ENCODE measurements at places on chromosomes 11 and 22.

- no peak for DNase-seq
These were observed 164.7 kb upstream of the GUCY1A2 start for GRCh38 chr11:107182978-107183377.

DNA sequence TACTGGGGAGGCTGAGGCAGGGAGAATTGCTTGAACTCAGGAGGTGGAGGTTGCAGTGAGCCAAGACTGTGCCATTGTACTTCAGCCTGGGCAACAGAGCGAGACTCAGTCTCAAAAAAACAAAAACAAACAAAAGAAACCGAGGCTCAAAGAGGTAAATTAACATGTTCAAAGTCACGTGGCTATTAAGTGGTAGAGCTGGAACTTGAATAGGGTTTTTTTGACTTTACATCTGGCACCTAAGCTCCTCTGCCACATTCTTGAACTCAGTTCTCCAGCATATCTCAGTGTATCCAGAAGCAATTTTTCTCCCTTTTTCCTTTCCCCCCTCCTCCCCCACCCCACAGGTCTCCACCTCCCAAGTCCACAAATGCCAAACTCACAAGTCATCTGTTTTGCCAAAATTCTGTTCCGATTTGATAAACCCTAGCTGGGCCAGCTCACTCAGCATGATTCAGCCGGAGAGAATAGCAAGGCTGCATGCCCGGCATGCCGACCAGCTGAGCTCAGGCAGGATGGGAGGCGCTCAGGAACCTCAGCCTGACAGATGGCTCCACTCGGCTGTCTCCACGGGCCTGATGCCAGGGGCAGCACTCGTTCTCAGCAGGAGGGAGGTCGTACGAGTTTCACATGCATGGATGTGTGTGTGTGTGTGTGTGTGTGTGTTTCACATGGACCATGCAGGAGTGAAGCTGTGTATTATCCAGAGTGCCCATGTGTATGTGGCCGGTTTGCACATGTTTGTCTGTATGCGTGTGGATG, 63.2 kb upstream of the RRAS2 start:
- peak; percentile 94 for DNase-seq

DNA sequence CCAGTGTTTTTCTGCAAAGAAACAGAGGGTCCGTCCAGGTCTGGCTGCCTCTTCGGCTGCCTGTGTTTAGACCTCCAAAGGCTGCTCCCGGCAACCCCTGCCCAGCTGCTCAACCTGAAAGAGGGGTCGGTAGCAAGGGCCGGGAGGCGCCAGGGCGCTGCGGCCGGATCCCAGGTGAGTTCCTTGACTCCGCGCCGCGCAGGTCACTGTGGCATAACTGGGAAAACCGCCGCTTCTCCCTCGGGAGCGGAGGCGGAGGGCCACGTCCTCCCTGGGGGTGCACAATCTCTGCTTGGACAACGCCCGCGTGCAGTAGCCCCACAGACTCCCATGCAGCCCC, 1.0 kb upstream of the BRSK2 start:
- DNase-seq = no peak

GRCh38 chr11:7489376-7489775, 4.1 kb downstream of the OLFML1 start:
- DNase-seq = no peak

All from AG09319 (cell line).